Activated T-cell treated with anti-CD3 and anti-CD28 coated beads for 24 hours (primary cell): ENCODE measurements at places on chromosomes 3 and 15.

GRCh38 chr15:57923750-57924149 is 141.8 kb downstream of the ALDH1A2 start:
- DNase-seq = no peak

DNA sequence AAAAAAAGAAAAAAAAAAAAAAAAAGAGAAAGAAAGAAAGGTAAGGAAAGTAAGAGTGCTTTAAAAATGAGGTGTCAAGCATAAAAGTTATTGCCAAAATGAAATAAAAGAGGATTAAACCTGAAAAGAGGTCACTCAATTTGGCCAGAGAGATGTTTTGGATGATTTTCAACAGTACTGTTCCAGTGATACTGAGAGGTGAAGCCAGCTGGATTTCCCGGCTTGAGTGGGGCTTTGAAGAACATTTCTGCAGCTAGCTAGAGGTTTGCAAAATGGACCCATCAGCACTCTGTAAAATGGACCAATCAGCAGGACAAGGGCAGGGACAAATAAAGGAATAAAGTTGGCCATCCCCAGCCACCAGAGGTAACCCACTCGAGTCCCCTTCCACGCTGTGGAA is 128.5 kb downstream of the LSAMP start:
- DNase-seq = no peak

GRCh38 chr3:101256511-101256910 is 63.9 kb downstream of the IMPG2 start:
- no peak for DNase-seq

DNA sequence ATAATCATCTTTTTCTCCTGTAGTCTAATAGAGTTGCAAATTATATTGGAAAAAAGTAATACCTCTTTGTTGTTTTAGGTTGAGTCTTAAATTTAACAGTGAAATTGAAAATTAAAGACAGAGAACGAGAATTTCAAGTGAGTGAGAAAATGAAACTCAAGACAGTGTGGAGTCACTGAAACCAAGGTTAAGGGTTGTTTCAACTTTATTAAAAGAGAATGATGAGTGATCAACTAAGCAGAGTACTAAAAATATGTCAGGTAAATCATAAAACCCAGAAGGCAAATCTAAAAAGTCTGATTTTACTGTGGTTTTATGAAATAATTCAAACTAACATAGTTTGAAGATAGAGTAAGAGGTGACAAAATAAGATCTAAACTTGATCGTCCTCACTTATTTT is 782.5 kb upstream of the SEMA6D start:
- no peak for DNase-seq

- DNase-seq = no peak
Observed at GRCh38 chr3:143037867-143038266, 36.5 kb downstream of the U2SURP start.

DNA sequence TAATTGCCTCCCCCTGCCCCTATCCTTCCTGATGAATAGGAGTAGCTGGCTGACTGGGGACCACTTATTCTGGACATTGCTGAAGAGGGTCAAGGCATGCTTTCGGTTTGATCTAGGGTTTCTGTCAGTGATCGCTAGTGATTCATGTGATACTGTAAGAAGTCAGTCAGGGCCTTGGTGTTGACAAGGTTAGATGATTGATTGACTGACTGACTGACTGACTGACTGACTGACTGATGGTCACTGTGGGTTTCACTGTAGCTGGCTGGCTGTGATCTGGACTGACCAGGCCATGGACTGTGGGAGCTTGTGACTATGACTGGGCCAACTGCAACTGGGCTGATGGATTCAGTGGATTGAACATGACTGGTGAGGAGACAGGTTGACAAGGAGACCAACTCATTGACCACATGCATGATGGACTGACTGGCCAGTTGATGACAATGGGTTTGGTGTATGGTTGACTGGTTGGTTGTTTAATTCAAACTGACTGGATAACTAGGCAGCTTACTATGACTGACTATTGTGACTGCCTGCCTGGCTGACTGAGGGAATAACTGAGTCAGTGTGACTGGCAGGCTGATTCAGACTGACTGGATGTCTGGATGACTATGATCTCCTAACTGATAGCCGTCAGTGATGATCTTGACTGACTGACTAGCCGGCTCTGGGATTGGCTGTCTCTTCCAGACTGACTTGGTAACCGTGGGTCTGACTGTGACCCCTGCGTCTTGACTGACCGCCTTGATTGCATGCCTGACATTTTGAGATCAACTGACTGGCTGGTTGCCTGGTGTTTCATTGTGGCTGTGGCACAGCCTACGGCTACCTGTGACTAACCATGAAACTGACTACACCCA is 509.9 kb downstream of the SHQ1 start:
- DNase-seq = peak; percentile 61

DNA sequence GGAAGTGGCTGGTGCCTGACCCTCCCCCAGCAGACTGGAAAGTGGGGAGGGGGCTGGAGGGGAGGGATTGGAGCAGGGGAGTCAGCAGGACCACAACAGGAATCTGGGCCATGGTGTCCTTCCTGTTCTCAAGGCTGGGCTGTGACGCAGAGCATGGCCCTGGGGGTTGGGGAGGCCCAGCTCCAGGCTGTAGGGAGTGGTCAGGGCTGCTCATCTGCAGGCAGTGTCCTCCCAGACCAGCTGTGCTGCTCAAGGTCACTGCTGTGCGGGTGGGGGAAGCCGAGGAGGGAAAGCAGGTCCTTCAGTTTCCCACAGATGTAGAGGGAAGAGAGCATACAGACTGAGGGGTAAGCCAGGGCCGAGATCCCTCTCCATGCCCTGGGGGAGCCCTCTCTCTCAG is 40.7 kb downstream of the CYP11A1 start:
- no peak for DNase-seq

GRCh38 chr3:171018156-171018935 is 8.2 kb downstream of the SLC2A2 start:
- no peak for DNase-seq

- no peak for DNase-seq
Observed at GRCh38 chr3:140397847-140398246, 280.0 kb upstream of the TRIM42 start.

DNA sequence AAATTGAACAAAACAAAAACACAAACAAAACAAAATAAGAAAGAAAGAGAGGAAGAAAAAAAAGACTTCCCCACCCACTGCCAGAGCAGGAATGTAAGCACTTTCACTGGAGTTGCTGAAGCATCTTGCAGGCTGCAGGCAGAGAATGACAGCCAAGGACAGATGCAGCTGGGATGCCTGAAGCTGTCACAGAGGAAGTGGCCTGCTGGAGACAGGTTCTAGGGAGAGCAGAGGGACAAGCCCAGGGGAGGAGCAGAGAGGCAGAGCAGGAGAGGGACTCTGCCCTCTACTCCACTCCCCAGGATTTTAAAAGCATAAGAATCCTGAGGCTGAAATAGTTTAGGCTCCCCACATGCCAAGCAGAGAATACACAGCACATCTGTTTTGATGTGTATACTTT is 326.2 kb downstream of the TUSC7 start:
- no peak for DNase-seq

- DNase-seq = no peak
Observed at GRCh38 chr3:40310705-40311104, 1.2 kb downstream of the EIF1B start.

DNA sequence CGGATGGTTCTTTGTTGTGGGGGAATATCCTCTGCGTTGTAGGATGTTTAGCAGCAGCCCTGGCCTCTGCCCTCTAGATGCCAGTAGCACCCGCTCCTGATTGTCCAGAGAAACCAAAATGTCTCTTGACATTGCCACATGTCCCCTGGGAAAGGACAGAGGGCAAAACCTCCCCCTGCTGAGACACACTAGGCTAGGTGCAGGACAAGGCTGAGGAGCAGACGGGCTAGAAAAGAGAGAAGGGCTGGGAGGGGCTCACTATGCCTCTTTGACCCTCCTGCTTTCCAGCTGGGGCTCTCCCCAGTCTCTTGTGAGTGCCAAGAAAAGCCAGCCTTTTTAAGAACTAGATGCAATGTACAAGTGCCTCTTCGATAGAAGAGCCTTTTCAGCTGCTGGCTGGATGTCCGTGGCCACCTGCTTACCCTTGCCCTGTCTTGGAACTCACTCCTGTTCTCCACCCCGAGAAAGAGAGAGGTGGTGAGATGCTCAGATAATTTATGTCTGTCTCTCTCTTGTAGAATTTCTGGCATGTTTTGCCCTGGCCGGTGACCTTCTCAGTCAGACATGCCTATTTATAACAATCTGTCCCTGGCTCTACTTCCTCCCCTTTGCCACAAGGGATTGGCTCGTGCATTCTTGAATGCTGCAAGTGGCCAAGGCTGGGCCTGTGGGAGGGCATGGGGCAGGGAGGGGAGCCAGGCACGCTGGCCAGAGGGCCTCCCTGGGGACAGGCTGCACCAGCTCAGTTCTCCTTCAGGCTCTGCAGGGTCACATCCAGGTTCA is 142.6 kb downstream of the RPLP1 start:
- no peak for DNase-seq

DNA sequence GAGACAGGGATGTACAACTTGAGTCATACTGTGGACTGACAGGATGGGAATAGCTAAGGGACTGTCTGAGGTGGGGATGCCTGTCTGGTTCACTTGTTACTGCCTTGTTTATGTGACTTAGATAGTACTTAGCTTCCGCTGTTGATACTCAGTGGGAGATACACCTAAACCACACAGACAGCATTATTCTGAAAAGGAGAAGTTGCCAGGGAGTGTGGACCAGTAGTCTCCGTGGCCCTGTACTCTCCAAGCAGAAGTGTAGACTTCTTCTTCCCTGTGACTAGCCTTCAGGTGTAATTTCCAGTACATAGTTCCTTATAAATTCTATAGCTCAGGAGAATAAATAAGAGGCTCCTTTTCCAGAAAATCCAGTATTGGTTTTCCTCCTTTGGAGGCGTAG is 5.1 kb downstream of the HIGD2B start:
- DNase-seq = no peak

DNA sequence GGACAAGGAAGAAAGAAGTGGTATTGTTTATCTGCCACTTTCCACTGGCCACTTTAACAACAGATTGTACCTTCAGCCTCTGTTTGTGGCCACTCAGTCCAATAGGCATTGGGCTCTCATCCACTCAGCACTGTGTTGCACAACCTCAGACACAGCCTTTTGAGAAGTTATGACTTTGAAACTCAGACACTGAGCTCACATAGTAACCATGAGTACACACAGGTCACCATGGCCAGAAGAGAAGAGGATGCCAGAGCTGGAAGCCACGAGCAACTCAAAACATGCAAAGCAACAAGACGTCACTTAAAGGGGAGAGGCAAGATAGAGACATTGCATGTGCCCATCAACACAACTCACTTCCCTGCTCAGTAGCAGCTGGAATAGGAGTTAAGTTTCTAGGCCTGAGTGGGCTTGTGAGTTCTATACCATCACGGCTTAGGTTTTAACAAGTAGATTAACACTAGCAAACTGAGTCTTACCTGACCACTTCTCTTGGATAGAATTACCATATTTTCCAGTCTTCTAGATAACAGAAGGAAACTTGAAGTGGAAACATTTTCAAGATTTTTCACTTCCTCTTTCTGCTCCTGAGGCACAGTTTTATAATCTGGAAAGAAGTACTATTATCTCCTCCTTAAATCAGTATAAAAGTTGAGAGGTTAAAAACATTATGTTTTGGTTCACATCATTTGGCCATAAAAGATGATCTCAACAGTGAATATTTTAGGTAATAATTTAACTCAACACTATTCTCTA is 103.5 kb downstream of the IMPG2 start:
- DNase-seq = no peak

GRCh38 chr3:53491276-53491675 is 3.1 kb upstream of the CACNA1D start:
- DNase-seq = no peak

GRCh38 chr15:31020542-31020941 is 29.1 kb upstream of the MTMR10 start:
- DNase-seq = no peak

GRCh38 chr15:56749982-56750381 is 16.7 kb upstream of the ZNF280D start:
- DNase-seq = no peak

GRCh38 chr3:185928496-185928895 is 9.3 kb downstream of the TRA2B start:
- no peak for DNase-seq

DNA sequence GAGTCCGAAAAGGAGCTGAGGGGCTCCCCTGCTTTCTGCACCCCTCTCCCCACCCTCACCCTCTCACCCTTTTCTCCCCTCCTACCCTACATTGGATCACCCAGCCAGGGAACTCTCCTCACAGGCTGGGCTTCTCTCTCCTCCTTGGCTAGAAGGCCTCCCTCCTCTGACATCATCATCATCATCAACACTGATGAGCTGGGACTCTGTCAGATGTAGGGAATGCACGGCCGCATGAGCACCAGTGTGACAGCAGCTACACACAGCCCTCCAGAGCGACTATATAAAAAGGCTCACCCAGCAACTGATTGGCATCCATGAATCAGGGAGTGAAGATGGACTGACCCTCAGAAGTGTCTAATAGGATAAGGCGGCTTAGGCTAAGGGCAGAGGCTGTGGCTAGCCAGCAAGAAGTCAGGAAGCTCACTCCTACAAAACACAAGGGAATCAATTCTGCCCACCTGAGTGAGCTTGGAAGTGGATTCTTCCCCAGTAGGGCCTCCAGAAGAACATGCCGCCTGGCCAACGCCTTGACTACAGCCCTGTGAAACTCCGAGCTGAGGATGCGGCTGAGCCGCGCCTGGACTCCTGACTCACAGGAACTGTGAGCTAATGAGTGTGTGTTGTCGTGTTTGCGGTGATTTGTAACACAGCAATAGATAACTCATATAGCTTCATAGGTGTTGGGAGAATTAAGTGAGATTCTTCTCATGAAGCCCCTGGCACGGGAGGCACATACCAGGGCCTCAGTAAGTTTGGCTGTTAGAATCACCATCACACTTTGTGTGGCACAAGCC is 147.6 kb downstream of the FAM43A start:
- no peak for DNase-seq

DNA sequence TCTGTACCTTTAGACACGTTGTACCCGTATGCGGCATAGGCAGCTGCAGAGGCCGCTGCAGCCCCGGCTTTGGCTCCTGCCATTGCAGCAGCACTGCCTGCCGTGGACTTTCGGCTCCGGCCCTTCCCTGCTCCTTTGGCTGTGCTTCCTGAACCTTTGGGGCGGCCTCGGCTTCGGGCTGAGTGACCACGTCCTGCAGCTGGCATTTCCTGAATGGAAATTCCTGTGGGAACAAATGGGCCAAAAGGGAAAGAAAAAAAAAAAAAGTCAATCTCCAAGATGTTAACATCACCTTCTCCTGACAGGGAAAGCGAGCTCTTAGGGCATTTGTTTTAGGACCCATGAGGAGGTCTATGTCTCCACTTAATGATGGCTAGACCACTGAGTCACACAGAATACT is 29.6 kb downstream of the CHAC1 start:
- no peak for DNase-seq

DNA sequence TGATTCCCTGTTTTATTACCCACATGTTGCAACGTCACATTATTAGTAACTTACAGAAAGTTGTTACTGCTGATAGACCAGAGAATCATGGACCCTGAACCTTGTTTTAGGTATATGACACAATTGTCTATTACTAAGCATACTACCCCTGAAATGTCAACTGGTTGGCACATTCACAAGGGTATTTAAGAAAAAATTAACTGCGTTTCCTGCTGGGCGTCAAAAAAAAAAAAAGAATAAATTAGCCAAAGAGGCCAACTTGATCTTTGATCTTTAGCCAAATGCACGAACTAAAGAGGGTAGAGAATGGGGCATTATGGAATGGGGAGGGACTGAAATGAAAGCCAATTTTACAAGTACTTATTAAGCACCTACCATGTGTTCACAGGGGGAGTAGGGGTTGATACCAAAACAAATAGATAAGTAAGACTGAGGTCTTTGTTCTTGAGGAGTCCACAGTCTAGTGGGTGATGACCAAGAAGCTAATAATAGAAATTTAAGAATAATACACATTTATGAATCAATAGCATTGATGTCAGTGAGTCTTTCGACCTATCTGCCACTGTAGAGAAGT is 17.8 kb upstream of the MUC13 start:
- no peak for DNase-seq

- peak; percentile 4 for DNase-seq
Observed at GRCh38 chr3:188916934-188917401, 254.8 kb upstream of the TPRG1 start.
